ENCODE measurements at places on chromosomes 6 and 20.

GRCh38 chr6:39153766-39154397 is 38.9 kb upstream of the SAYSD1 start:
- DNase-seq, result no peak

GRCh38 chr20:15834857-15835256 is 738.4 kb downstream of the KIF16B start:
- peak; percentile 16 for DNase-seq

DNA sequence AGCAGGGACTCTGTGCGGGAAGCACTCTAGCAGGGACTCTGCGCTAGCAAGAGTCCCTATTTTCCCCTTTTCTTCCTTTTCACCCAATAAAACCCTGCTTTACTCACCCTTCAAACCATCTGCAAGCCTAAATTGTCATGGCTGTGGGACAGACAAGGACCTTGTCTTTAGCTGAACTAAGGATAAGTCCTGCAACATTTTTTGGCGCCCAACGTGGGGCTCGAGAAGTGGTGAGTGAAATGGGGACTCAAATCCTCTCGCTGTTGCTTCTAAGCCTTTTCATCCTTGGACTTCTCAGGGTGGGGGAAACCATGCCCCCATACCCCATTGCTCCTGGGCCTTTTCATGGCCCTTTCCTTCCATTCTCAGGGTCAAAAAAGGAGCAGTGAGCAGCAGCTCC is 46.4 kb downstream of the IMPG1 start:
- no peak for DNase-seq

GRCh38 chr20:3729811-3730540 is 2.5 kb upstream of the HSPA12B start:
- DNase-seq, result no peak

GRCh38 chr20:36493051-36493800 is 48.1 kb upstream of the MYL9 start:
- no peak for DNase-seq

DNA sequence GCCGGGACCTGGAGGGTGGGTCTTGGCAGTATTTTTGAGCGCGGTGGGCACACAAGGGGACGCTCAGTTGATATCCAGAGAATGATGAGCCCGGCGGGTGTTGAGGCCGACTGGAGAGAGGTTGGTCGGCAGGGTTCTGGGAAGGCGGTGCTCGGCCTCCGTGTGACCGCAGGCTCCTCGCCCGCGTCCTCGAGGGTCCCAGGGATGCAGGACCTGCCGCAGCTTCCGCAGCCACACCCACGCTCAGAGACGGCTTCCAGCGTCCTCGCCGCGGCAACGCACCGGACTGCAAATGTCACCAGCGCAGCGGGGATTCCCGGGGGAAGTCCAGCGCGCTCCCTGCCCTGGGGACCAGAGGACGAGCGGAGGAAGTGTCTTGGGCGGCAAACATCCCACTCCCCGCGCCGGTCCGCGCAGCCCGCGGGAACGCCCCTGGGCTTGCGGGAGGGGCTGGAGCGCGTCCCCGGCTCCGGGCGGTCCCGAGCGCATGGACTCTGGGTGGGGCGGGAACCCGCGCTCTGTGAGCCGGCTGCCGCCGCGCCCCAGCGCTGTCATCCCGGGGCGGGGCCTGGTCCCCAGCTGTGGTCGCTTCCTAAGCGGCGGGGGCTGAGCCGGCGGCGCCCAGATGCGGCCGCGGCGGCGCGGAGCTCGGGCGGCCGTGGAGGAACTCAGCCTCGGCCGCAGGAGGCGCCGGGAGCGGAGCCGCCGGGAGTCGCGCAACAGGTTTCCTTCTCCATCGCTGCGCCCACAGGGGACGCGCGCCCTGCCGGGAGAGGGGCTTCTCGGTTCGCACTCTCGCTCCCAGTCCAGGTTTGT is at the start of gene STX11:
STX11 (plus strand) TSS at position 624 of the 816 bp plus-strand sequence. CDS start 36,111 bp downstream, outside the sequence.
- DNase-seq, result no peak

DNA sequence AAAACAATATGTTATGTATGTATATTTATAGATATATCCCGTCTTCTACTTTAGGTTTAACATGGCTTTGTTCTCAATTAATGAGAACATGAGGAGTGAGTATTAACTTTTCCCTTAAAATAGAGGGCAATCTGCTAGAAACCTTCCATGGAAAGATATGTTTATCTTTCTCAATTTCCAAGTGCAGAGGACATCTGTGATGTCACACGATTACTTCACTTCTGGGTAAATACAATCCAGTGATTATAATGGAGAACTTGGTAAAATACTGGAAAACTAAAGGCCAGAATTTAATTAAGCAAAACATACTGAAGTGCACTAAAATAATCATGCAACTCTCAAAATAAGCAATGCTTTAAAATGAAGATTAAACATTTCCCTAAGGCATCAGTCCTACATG is 11.9 kb upstream of the MRAP2 start:
- DNase-seq, result no peak

GRCh38 chr20:57275334-57275733 is 8.9 kb upstream of the BMP7 start:
- DNase-seq, result no peak

- peak; percentile 100 for DNase-seq
Observed at GRCh38 chr20:45779011-45779915, 12.4 kb downstream of the WFDC3 start.

DNA sequence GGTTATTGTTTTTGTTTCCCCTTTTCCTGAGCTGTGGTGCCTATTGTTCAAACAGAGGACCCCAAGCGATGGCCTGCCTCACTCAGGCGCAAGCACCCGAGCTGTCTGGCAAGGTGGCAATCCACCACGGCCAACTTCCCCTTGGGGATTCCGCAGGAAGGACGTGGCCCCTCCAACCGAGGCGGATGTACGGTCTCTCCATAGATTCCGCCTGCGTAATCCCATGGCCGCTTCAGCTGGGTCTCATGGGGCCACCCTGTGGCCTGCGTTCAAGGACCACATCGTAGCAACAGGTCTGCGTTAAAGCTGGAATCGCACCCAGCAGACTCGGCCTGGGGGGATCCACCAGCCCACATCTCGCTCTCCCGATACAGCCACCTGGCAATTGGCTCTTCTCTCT is 79.9 kb downstream of the CEBPB start:
- no peak for DNase-seq

DNA sequence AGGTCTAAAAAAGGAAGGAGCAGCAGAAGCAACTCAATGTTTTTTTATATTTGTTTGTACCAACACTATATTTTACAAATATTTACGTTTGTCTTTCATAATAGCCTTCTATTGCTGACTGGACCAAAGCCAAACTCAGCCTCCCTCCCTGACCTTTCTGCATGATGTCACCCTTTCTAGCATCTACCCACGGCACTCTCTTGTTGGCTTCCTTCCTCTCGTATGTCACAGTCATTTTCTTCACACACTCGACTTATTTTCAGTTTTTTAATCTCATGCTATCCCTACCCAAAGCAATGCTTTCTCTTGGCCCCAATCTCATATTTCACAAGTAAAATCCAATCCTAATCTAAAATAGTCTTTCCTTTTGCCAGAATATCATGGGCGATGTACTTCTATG is 16.3 kb upstream of the FAM8A1 start:
- DNase-seq, result no peak

GRCh38 chr6:169170583-169170955 is 83.1 kb downstream of the THBS2 start:
- DNase-seq, result no peak

DNA sequence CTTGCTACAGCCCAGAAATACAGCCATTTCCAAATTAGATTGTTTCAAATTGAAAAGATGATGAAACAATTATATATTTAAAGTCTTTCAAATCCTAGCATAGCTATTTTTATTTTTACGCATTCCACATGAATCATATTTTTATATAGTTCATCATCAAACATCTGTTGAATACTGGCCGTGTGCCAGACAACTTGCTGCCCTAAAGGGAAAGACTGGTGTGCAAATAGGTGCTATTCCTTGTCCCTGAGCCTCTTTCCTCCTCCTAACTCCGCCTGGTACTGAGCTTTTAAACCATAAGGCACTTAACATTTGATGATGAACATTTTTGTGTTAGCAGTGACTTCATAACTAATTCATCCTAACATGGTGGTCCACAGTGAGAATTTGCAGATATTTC is 18.7 kb upstream of the PLCG1 start:
- DNase-seq, result no peak

GRCh38 chr20:6768228-6769140 is 998 bp downstream of the BMP2 start:
- DNase-seq, result no peak

DNA sequence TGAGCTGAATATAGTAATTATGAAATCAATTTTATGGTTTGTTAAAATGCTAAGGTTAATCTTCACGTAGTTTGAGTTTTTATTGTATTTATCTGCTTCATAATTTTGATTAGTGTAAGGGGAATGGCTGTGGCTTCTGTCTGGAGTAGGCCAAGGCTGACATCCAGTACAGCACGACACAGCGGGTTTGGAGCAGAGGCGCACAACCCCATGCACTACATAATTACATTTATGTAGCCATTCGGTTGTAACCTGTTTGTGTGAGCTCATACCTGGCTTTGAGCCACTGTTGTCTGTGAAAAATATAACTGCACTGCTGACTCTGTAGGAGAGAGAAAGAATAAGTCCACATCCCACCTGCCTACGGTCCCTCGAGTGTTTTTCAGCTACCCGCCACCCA is 615.5 kb downstream of the EYS start:
- DNase-seq, result no peak

DNA sequence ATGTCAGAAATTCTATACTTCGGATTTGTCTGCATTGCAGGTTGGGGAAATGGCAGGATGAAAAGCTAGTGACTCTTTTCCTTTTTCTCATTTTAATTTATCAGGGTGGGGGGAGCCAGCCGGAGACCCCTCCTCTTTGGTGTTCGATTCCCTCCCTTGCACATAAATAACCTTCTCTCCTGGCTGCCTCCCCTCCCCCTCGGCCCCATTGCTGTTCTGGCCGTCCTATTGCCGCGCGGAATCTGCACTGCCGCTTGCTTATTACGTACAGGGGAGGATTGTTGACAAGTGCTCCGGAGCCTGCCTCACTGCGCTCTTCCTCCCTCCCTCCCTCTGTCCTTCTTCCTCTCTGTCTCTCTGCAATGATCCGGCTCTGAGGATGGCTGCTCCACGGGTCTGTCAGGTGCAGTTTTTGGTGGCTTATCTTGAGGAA is 154.7 kb downstream of the JARID2 start:
- no peak for DNase-seq

- peak; percentile 10 for DNase-seq
Observed at GRCh38 chr6:168851460-168852375, 401.9 kb downstream of the THBS2 start.

GRCh38 chr6:149492798-149493343 is 8.1 kb upstream of the ZC3H12D start:
- no peak for DNase-seq

- DNase-seq, result no peak
Observed at GRCh38 chr6:105695461-105695860, 292.6 kb upstream of the PREP start.

- no peak for DNase-seq
Observed at GRCh38 chr6:168418711-168419121, 22.3 kb upstream of the SMOC2 start.

GRCh38 chr6:167565884-167566599 is 241.2 kb downstream of the TTLL2 start:
- DNase-seq, result no peak

GRCh38 chr6:25748049-25748448 is 6.5 kb upstream of the SLC17A4 start:
- DNase-seq, result peak; percentile 19

- no peak for DNase-seq
Observed at GRCh38 chr6:157864185-157864761, 41.2 kb downstream of the SNX9 start.

- DNase-seq, result no peak
Observed at GRCh38 chr6:120938164-120938875, 396.0 kb downstream of the TBC1D32 start.

DNA sequence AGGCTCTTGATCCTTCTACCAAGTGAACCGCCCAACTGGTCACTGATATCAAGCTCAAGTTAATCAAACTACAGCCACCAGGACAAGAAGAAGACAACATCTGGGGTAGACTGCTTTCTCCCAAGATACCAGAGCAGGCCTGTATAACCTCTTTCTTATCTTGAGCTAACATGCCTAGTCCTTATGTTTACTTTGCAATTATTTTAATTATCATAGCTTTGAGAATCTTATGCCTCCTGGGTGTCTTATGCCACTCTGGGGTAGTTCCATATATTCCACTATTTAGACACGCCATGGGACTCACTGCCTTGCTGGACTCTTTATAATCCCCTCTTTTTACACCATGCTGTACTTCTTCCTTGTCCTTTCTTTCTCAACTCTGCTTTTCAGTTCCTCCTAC is 41.5 kb upstream of the ECI2 start:
- DNase-seq, result no peak

GRCh38 chr6:19755181-19755580 is 82.0 kb upstream of the ID4 start:
- no peak for DNase-seq

DNA sequence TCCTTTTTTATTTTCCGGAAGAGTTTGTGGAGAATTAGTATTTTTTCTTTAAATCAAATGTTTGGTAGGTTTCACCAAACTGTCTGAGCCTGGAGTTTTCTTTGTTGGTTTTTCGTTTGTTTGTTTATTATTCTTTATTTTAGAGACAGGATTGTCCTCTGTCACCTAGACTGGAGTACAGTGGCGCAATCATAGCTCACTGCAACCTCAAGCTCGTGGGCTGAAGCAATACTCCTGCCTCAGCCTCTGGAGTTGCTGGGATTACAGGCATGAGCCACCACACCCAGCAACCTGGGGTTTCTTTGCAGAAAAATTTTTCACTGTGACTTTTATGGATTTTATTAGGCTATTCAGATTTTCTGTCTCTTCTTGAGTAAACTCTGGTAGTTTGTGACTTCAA is 120.2 kb upstream of the LOC128125822 start:
- DNase-seq, result peak; percentile 55

DNA sequence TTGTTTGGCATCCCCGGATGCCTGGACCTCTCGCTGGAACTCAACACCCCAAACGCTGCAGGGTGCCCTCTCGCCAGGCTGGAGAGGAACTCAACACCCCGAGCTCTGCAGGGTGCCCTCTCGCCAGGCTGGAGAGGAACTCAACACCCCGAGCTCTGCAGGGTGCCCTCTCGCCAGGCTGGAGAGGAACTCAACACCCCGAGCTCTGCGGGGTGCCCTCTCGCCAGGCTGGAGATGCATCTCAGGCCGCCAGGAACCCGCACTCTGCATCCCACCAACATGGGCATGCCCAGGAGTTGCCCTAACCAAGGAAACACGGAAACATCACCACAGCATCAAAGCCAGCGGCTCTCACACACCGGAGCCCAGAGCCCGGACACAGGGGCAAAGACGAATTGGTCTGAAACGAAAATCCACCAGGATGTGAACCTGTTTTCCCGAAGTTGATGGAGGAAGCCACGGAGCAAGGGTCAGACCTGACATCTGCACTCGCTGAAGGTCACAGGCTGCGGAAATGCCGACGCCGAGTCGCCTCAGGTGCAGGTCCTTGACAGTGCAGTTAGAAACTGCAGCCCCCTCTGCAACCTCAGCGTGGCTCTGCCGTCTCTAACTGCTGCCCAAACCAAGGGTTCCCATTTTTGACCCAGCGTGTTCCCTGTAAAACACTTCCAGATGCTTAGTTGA is 37.5 kb downstream of the DLL1 start:
- DNase-seq, result no peak

Measured in renal cortical epithelial cell (primary cell).